ENCODE measurements at places on chromosomes 13 and 19.
A peak's percentile ranks its signal among the peaks of the same experiment; 100 is the strongest.

- peak; percentile 30 for DNase-seq
Observed at GRCh38 chr19:27793128-27793643, 1419.8 kb downstream of the UQCRFS1 start.

DNA sequence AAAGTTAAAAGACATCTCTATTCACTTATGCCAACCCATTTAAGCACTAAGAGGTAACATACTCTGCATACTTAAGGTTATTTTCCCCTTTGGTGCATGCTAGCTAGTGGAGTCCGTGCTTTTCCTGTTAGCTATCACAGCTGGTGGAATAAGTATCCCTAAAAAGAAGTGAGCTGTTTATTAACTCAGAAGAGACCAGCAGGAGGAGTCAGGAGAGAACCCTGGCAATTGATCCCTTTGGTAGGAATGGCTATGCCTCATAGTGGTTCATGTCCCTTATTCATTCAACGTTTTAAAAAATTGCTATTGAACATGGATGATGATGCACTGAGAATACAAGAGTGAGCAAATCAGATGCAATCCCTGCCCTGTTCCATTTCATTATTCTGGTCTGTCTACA lies 12.4 kb upstream of the NEK5 start:
- DNase-seq: no peak

DNA sequence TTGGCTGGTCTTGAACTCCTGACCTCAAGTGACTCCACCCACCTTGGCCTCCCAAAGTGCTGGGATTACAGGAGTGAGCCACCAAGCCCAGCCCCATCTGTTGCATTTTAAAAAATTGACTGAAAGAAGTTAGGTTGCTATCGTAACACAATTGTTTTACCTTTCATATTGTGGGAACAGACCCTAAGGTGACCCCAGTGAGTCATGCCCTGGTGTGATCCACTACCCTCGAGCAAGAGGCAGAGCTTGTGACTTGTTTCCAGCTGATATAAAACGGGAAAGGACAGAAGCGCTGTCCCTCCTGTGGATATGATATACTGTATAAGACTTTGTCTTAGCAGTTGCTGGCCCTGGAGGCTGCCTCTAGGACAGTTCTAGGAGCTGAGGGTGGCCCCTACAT lies 308.6 kb downstream of the HS6ST3 start:
- no peak for DNase-seq

DNA sequence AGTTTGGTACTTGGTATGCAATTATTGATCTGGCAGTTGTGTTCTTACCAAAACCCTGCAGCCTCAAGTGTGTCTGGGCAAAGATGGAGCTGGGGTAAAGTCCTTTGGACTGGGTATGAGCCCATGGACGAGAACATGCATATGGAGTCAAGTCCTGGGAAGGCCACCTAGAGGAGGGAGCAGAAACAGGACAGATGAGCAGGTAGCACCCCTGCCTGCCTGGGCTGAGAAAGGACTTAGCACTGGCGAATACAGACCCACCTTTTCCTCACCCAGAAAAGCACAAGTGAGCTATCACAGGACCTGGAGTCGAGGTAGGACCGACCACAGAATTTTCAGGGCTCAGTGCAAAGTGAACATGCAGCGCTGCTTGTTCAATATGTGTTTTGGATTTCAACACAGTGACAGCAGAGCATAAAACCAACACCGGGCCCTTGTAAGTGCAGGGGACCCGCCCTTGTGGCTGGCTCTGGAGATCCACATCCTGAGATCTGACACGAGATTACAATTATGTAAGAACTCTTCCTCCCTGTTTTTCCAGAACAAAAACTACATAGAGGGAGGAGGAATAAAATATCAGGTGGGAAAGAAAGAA lies 25.9 kb downstream of the IGFL2 start:
- no peak for DNase-seq

- DNase-seq: no peak
Observed at GRCh38 chr19:12788682-12789097, 2.6 kb upstream of the JUNB start.

GRCh38 chr13:73754727-73755292 lies 379.4 kb downstream of the KLF12 start:
- peak; percentile 79 for DNase-seq

DNA sequence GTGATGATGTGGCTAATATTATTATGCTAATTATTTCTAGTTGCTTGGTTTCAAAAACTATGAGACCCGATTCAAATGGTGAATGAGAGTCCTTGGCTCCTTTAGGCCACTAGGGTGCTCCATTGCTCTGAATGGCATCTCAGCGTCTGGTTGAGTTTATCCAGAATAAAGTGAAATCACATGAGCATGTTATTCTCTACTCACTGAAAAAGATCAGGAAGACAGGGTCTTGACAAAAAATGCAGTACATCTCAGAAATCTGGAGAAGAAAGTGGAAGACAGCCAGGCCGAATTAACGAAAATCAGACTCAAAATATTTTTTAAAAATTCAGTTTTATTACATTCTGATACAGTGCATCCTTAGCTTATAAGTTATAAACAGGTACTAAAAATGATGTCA lies 516.2 kb downstream of the MYO16 start:
- peak; percentile 45 for DNase-seq

DNA sequence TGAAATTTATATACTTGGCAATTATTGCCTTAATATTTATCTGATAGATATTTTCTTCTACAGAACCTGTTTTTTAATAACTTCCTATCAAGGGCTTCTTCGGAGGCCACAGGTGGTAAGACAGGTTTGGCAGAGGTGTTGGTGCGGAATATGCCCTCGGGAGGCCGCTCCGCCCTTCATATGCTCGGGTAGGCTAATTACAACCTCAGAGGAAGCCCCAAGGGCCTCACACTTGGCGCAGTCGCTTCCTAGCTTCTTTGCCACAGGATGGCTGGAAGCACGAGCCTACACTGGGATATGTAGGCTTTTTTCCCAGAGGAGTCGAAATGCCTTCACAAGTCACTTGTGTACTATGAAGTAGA lies 68.8 kb downstream of the LMO7 start:
- no peak for DNase-seq

DNA sequence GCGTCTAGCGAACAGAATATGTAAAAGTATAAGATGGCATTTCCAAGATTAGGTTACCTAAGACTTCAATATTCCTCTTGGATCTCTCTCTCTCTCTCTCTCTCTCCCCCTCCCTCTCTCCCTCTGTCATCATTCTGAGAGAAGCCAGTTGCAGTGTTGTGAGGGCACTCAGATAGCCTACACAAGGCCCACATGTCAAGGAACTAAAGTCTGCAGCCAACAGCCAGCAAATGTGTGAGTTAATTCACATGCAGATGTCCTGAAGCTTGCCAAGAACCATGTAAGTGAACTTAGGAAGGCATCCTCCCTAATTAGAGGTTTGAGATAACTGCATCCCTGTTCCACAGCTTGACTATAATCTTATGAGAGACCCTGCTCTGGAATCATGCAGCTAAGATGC lies 822.9 kb upstream of the PRR20A start:
- DNase-seq: no peak

DNA sequence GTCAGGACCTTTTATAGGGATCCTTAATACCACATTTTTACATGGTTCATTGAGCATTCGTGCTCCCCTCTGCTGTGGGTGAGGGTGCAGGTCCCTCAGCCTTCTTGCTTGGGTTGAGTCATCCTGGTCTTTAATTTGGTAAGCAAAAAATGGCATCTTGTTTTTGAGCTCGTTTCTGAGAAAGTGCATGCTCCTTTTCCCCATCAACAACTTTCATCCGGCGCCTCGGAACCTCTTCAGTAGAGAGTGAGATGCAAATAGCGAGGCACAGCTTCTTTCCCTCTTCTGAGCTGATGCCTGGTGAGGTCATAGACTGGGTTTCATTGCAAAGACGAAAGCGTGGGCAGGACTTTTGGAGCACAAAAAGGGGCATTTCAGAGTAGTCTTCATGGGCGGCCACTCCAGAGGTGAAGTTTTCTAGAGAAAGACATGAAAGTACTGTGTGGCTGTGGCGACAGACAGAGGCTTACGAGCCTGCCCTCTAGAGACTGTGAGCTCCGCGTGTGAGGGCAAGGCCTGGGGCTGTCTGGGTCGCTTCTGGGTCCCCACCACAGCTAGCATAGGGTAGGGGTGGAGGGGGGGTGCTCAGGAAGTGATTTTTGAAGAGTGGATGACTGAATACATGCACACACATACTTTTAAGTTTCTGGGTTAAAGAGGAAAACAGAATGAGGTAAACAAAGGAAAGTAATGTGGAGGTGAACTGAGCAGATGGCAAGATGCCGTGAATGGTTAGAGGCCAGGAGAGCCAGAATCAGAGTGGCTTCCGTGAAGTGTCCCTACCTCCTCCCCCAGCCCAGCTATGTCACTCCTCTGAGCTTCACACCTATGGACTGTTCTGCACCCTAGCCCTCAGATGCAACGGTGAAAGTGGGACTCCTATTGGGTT lies 44.3 kb downstream of the BBC3 start:
- DNase-seq: no peak

DNA sequence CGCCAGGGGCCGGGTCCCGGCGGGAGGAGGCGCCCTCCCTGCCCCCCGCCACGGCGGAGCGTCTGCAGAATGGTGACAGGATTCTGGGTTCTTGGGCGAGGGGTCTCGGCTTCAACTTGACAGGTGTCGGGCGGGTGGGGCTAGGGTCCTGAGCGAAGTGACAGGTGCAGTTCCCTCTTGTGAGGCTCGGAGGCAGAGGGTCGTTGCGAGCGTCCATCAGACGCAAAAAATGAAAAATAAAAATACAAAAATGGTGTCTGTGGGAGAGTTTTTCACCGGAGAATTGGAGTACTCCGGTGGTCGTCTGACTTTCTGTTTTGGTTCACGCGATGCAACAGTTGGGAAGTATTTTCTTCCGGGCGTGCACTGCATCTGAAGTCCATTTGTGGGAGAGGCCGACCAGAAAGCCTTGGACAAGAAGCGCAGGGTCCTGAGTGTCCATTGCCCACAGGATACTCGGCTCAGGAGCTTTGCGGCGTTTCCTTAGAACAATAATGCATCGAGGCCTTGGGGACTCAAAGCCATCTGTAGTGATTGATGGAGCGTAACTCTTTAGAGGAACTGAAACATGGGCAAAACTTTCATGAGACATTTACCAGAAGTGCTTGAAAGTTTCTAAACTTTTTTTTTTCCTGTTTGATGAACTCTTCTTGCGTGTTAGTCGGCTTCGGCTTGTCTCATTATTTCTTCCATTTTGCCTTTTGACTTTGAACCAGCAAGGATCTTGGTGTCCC lies 759 bp downstream of the RB1 start:
- DNase-seq: no peak

- DNase-seq: no peak
Observed at GRCh38 chr19:10114651-10115391, 3.3 kb downstream of the P2RY11 start.

DNA sequence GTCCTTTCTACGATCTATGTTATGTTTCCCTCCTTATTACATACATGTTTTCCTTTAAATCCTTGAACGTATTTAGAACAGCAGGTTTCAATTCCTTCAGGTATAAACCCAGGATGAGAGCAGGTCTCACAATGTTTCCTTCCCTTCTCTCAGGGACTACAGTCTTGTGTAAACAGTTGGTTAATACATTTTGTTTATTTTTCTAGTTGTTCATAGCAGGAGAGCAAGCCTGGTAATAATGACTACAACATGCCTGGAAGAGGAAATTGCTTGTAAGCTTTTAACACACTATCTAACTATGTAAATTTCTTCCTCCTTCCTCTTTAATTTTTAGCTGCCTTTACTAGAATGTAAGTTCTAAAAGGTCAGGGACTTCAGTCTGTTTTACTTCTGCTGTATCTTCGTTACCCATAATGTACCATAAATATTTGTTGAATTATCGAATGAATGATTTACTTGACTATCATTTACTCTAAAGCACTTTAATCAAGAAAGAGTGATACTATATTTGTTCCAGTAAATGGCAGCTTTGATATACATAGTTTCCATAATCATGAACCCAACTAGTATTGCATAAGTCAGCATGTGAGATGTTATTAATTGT lies 28.9 kb upstream of the TNFRSF19 start:
- no peak for DNase-seq
